Mesendoderm (in vitro differentiated cells): ENCODE measurements at places on chromosomes 4 and X.

GRCh38 chr4:56220261-56220660 is 167.0 kb downstream of the AASDH start:
- DNase-seq, result no peak

DNA sequence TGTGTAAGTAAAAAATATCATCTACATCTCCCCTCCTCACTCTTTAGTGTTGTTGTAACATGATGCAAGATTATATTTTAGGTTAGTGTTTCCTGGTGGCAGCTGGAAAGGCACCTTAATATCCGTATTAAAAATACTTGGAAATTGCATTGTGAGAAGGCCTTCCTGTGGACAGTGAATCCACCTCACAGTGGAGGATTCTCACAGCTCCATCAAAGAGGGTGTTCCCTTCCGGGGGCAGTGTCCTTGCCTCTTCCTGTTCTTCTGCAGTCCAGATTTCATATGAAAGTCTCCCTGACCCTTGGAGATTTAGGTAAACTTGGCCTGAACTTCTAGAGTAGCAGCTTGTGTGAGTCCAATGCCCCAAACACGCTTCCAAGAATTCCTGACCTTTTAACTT is 29.9 kb upstream of the GAB1 start:
- DNase-seq, result no peak

GRCh38 chr4:98249831-98250230 is 11.4 kb upstream of the RAP1GDS1 start:
- no peak for DNase-seq

DNA sequence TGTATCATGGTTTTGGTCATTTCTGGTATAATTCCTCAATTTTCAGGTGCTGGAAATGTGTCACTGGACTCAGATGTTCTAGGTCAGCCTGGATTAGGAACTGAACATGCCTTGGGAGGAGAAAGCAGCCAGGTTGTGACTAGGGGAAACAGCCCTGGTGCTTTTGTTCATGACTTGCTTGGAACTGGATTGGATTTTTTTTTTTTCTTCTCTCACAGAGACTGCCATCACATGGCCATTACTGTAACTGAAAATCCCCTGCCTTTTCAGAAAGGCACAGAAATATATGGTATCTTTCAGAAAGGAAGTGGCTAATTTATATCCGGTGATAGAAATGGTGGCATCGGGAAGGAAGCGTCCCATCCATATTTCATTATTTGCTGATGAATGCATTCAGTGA is 34.6 kb downstream of the SEPTIN11 start:
- peak; percentile 49 for DNase-seq

- no peak for DNase-seq
These were observed 87.0 kb downstream of the ANXA3 start for GRCh38 chr4:78638337-78639172.

DNA sequence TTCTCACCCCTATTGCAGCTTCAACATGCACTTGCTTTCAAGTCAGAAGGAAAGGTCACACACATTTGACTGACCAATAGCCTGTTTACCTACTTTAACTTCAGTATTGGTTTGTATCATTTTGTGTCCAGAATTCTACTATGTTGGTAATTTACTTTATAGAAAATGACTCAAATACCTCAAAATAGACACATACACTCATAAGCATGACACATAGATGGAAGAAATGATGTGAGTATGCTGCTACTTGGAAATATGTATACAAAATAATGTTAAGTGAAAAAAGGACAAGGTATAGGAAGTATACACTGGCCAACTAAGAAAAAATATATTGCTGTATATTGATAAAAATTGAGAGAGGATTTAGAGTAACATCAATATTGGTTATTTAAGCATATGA is 98.8 kb upstream of the CASK start:
- no peak for DNase-seq

- no peak for DNase-seq
These were observed 1003.6 kb downstream of the FAT4 start for GRCh38 chr4:126318376-126318775.

- peak; percentile 95 for DNase-seq
These were observed 10.6 kb upstream of the AMOT start for GRCh38 chrX:112851161-112851779.

DNA sequence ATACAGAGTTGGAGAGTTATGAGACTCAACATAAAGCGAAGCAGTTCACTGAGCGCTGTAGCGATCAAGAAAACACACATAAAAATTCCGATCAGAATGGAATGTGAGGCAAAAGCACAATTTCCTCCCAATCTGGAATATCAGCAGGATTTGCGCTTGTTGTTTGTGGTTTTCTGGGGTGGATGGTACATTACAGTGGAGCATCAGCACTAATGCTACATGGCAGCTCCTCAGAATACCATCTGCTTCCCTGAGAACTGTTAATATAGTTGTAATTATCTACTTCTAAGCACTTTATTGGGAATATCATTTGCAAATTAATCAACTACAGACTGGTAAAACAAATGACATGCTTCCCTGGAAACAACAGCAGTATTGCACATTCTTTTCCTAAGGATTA is 324.1 kb upstream of the PPARGC1A start:
- DNase-seq, result no peak

- DNase-seq, result no peak
These were observed 57.1 kb downstream of the RHOH start for GRCh38 chr4:40253906-40254305.

DNA sequence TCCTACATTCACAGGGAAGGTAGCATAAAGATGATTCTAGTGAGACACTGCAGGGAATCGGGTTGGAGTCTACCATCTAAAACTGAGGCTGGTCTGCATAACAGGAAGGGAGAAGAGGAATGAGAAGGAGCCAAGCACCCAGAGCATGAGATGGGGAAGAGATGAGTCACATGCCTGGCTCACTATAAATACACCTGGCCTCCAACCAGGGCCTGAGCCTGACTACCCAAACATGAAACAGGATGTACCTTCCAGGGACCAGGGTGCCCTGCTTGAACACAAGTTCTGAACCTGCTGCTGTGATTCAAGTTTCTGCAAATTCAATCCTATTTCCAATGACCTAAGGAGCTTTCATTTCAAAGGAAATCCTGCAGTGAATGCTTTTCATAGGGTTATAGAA is 24.9 kb downstream of the CD99L2 start:
- peak; percentile 7 for DNase-seq

GRCh38 chrX:116379854-116380253 is 56.6 kb upstream of the SLC6A14 start:
- no peak for DNase-seq

- DNase-seq, result peak; percentile 40
These were observed 160.1 kb downstream of the CBR4 start for GRCh38 chr4:168849997-168850396.

DNA sequence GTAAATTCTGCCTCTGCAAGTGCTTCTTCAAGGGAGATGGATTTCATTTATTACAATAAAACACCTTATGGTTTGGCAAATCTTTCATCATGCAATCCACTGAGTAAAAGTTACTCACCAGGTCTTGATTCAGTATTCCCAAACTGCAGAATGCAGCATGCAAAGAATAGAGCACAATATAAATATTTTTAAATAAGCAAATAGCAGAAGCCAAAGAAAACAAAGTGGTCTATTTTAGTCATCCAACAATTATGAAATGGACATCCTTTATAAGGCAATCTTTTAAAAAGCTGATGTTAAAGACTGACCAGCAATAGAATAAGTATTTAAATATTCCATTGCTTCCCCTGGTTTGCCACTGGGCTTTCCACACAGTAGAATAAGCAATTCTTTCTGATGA is 59.5 kb downstream of the SLC39A8 start:
- no peak for DNase-seq

GRCh38 chr4:51885363-51885762 is 42.4 kb downstream of the DCUN1D4 start:
- peak; percentile 77 for DNase-seq

- no peak for DNase-seq
These were observed 106.4 kb downstream of the AMELX start for GRCh38 chrX:11399489-11400094.

GRCh38 chr4:113872426-113873260 is 106.8 kb downstream of the ARSJ start:
- peak; percentile 68 for DNase-seq

- no peak for DNase-seq
These were observed 146.6 kb downstream of the AMELX start for GRCh38 chrX:11439846-11440245.

GRCh38 chr4:73998040-73999011 is at the start of gene CXCL5:
TSS of gene CXCL5 (minus strand) at chr4:73998677. CDS start at chr4:73998581, 96 bp downstream.
- peak; percentile 90 for DNase-seq

- DNase-seq, result no peak
These were observed 56.8 kb downstream of the CXCL13 start for GRCh38 chr4:77662396-77662795.

DNA sequence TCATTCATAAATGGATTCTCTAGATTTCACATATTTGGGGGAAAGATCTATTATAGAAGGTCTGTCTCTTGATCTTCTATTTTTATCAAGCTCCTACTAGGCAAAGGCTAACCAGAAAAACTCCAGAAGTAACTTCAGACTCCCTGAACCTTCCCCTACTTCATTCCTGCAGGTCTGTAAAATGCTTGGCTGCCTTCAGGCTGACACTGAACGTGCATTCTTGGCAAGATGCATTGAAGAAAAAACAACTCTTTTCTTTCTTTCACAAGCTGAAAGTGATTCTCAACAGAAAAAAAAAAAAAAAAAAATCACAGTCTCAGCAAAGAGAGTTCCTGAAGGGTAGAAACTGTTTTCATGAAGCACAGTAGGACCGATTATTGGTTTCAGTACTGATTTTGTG is 12.7 kb downstream of the OPHN1 start:
- no peak for DNase-seq

DNA sequence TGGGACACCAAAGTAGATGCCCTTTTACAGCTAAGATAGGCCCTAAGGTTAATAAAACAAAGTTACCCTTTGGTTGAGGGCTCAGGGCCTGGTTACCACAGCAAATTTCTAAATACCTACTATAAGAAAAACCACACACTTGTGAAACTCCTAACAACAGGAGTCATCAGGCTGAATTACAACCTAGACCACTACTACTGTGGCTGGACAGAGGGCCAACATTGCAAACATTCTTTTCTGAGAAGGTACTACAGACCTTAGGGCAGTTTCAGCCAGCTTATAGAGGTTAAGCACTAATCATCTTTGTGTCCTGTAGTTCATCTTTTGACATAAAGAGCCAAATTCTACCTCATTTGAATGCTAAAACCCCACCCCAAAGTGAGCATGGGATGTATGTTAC is 504.0 kb downstream of the RAPGEF2 start:
- no peak for DNase-seq

- DNase-seq, result no peak
These were observed 25.1 kb downstream of the PRSS12 start for GRCh38 chr4:118327554-118328241.

GRCh38 chr4:98470366-98470765 is 188.0 kb downstream of the TSPAN5 start:
- DNase-seq, result no peak

- DNase-seq, result no peak
These were observed 53.4 kb downstream of the WDR19 start for GRCh38 chr4:39235696-39236095.

DNA sequence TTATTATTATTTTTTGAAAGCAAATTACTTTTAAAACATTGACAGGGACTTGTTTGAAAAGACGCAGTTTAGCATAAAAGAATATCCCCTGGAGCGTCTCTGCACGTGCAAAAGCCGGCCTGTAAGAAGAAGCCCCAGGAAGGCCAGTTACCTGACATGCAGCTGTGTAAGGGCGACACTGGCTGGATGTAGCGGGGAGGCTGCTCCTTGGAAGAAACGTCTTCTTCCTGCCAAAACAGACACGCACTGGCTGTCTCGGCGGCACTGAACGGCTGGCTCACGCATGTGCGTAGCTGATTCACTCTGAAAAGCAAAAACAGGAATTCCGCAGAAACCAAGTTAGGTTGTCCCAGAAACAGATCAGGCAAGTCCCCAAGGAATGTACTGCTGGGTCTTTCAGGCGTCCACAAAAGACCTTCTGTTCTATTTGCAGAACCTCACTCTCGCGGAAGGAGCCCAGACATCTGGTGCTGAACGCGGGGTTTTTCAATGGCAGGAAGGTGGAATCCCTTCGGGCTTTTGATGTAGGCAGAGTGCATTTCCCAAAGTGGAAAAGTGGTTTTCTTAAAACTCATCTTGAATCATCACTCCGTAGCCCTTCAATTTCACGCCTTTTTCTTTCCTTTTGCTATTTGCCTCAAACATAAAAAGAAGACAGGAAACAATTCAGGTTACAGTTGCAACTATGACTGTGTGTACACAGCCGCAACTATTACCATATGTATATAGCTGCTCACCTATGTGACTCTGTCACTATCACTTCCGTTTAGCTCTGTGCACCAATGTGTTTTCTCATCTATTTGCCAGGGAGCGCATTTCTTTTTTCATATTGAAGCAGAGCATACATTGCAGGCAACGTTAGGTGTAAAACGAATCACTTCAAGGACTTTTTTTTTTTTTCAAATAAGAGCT is 38.1 kb upstream of the ARSH start:
- DNase-seq, result no peak

- DNase-seq, result no peak
These were observed 44.5 kb upstream of the WDR1 start for GRCh38 chr4:10161146-10161545.

DNA sequence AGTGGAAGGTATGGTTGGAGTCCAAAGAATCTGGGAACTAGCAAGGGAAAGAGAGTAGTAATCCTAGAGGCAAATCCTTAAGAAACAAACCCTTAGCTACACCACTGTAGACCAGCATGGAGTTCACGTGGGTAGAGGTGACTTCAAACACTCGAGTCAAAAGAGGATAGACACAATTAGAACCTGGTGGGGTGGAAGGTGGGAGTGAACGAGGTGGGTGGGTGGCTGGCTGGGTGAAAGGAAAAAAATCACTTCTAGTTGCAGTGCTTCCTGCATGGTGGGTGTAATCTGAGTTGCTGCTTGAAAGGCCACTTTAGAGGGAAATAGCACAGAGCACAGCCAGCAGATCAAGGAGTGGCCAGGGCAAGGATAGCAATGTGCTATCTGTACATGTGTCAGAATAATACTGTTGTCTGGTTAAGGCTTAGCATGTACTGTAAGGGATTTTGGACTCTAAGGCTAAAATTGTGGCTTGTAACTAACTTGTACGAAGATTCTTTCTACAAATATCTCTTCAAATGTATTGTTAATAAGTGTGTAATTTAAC is 356.2 kb downstream of the GRIA2 start:
- DNase-seq, result no peak

GRCh38 chrX:29066516-29066915 is 479.3 kb downstream of the IL1RAPL1 start:
- DNase-seq, result peak; percentile 55

DNA sequence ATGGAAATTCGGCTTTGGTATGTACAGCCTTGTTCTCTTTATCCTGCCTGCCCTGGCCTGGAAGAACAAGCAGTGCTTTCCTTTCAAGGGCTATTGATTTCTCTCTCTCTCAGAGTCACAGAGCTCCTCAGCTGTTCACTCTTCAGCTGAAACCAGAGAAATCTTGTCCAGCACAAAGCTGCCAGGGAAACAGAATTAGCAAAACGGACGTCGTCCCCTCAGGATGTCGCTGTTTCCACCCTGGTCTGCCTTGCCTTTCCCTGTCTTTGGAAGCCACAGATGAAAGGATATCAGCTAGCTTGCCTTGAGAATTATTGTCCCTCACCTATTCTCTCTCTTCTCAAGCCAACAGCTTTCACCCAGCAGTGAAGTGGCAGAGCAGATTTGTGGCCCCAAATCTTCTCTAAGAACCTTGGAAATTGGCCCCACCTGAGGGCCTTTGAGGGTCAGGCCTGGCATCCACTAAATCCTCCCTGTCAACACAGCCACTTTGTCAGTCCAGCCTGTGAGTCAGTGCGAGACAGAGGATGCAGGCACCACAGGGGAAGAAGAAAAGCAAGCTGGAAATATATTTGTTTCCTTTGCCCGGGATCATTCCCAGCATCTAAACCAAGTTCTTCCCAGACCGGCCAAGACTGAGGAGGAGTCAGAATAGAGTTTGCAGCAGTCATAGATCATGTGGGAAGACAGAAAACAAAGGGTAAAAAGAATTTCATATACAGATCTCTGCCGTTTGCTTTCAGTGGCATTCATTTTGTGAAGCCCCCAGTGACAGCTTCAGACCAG is 63.8 kb upstream of the MTM1 start:
- DNase-seq, result no peak
